ENCODE measurements at places on chromosomes 1 and 21. TPM values are rescaled to one million over a fixed set of nuclear protein-coding genes. Genes with fewer than 3 reads are reported as not detected.

Gene CCDC27
- polyA plus RNA-seq, result not detected

Gene S100A14
- 3.0 TPM for polyA plus RNA-seq

Gene SLC16A4
- 1.5 TPM for polyA plus RNA-seq

Gene ZNF683
- 0.38 TPM for polyA plus RNA-seq

Gene KRTAP12-2
- polyA plus RNA-seq, result not detected

DNA sequence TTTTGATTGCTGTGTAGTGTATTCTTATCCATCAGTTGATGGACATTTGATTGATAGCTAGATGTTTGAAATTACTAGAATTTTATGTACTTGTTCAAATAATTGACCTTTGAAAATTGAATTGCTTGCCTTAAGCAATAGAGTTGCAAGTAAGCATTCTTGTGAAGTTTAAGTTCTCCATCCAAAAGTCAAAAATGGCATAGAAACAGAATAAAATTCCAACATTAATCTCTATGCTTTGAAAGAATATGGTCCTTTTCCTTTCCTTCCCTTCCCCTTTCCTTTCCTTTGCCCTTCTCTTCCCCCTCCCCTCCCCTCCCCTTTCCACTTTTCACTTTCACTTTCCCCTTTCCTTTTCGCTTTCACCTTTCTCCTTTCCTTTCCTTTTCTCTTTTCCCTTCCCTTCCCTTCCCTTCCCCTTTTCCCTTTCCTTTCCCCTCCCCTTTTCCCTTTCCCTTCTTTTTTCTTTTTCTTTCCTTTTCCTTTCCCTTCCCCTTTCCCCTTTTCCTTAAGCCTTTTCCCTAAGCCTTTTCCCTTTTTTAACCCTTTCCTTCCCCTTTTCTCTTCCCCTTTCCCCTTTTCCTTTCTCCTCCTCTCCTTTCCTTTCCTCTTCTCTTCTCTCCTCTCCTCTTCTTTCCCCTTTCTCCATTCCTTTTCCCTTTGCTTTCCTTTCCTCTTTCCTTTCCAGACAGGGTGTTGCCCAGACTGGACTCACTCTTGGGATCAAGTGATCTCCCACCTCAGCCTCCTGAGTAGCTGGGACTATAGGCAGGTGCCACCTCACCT is 67.4 kb downstream of the SASS6 start:
- no peak for DNase-seq

GRCh38 chr1:156505679-156506298 is 5.2 kb upstream of the MEF2D start:
- no peak for DNase-seq

DNA sequence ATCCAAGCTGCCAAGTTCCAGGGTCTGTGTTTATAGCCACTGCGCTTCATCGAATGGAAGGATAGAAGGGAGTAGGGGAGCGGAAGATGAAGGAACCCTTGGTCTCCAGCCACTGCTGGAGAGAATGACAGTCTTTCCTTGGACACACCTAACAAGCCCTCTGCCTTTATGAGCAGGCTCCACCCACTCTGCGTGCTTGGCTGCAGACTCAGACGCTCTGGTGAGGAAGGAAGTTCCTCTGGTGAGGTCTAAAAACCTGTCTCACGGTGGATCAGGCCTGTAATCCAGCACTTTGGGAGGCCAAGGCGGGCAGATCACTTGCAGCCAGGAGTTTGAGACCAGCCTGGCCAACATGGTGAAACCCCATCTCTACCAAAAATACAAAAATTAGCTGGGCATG is 55.4 kb downstream of the MATN1 start:
- DNase-seq, result peak; percentile 24

DNA sequence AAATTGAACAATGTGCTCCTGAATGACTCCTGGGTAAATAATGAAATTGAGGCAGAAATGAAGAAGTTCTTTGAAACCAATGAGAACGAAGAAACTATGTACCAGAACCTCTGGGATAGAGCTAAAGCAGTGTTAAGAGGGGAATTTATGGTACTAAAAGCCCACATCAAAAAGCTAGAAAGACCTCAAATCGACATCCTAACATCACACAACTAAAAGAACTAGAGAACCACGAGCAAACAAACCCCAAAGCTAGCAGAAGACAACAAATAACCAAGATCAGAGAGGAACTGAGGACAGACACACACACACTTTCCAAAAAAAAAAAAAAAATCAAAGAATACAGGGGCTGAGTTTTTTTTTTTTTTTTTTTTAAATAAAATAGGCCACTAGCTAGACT is 564.2 kb downstream of the SMYD3 start:
- DNase-seq, result no peak

GRCh38 chr1:201006450-201006849 is 17.1 kb downstream of the KIF21B start:
- DNase-seq, result no peak

GRCh38 chr1:18883636-18884418 is 18.5 kb downstream of the ALDH4A1 start:
- DNase-seq, result peak; percentile 88

- no peak for DNase-seq
Observed at GRCh38 chr1:60896701-60897363, 185.5 kb upstream of the NFIA start.

- DNase-seq, result peak; percentile 53
Observed at GRCh38 chr1:3013371-3014049, 7.8 kb upstream of the ACTRT2 start.

Data from spleen (tissue), 13 donors.